Astrocyte of the hippocampus (primary cell): ENCODE measurements at places on chromosomes 3 and 15.

- no peak for DNase-seq
These were observed 4.9 kb upstream of the PPP1R2 start for GRCh38 chr3:195548006-195548405.

GRCh38 chr15:74235962-74236361, at the start of gene CCDC33:
TSS of gene CCDC33 (plus strand) at chr15:74236326. CDS start at chr15:74236720, 394 bp downstream.
- DNase-seq, result no peak

DNA sequence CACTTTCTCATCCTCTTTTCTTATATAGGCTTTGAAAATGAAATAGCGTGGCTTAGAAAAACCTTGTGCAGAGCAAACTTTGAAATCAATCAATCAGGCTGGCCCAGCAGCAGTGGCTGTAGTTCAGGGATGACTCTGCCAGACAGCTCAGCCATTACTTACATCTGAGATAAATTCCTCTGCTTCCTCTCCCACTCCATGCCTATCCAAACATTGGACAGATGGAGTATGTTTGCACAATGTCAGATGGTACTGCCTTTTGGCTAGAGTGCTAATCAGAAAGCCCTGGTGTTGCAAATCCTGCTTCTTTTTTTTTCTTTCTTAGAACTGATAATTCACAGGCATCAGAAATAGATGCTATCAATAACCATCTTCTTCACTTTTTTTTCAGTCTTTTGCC, 1065.1 kb downstream of the AGBL1 start:
- DNase-seq, result no peak

GRCh38 chr3:153260681-153261080, 98.7 kb downstream of the RAP2B start:
- peak; percentile 68 for DNase-seq
